ENCODE measurements at places on chromosomes 3 and 15.

DNA sequence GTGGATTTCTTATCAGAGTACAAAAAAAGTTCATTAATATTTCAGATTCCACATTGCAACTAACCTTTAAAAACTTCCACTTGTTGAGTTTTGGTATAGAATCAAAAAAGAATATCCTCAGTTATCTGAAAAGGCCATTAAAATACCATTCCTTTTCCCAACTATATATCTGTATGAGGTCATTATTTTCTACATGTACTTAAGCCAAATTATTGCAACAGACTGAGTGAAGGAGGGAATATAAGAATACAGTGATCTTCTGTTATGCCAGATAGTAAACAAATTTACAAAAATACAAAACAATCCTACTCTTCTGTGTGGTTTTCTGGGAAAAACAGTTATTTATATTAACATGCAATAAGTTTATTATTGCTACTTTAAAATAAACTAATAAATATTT, 5.7 kb upstream of the GANC start:
- no peaks in the 10 kb centered on the region for H3K4me1 ChIP-seq
- DNase-seq, result no peak
- no peaks in the 10 kb centered on the region for H3K27me3 ChIP-seq
- no peak overlapping the region for H3K4me3 ChIP-seq
- H3K27ac ChIP-seq, result no peak overlapping the region

GRCh38 chr3:112606098-112606497, 34.8 kb downstream of the CCDC80 start:
- H3K27me3 ChIP-seq, result no peaks in the 10 kb centered on the region
- no peaks in the 10 kb centered on the region for H3K4me1 ChIP-seq
- H3K27ac ChIP-seq, result no peak overlapping the region
- H3K4me3 ChIP-seq, result no peak overlapping the region
- no peaks in the 10 kb centered on the region for H3K36me3 ChIP-seq
- no peak for DNase-seq

DNA sequence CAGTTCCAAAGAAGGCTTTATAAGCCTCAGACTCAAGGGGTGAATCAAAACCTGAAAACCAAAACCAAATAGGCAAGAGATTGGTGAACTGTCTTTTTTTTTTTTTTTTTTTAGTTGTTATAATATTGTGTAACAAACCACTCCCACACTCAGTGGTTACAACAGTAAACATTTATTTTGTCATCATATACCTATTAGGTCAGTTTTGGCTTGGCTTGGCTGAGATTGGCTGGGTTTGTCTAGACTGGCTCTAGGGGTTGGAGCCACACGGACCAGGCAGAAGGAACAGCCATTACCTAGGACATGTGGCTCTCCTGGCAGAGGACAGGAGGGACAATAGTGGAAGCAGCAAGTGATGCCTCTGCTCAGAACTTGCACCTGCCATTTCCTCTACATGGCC, 26.4 kb upstream of the RYR3 start:
- no peak overlapping the region for H3K27ac ChIP-seq
- no peaks in the 10 kb centered on the region for H3K27me3 ChIP-seq
- DNase-seq, result no peak
- H3K4me1 ChIP-seq, result no peaks in the 10 kb centered on the region

DNA sequence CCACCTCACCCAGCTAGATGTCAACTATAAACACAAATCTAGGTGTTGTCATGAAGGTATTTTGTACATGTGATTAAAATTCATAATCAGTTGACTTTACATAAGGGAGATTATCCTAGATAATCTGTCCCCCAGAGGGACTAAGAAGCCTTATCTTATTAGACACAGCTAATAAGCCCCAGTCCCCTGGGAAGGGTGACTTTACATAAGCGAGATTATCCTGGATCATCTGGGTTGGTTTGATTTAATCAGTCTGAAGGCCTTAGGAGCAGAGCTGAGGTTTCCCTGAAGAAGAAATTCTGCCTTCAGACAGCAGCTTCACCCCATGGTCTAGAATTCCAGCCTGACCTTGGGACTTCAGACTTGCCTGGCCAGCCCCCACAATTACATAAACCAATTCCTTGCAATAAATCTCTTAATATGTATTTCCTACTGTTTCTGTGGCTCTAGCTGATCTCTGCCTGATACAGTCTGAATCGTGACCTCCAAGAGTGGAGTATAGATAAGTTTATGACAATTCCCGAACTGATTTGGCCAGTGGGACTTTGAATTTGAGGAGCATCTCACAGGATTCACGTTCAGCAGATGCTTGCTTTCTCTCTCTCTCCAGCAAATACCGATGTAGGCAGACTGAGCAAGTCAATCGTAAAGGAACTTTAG, 66.5 kb downstream of the MRPL46 start:
- H3K4me1 ChIP-seq, result no peaks in the 10 kb centered on the region
- H3K36me3 ChIP-seq, result no peaks in the 10 kb centered on the region
- DNase-seq, result no peak
- H3K27ac ChIP-seq, result no peak overlapping the region

DNA sequence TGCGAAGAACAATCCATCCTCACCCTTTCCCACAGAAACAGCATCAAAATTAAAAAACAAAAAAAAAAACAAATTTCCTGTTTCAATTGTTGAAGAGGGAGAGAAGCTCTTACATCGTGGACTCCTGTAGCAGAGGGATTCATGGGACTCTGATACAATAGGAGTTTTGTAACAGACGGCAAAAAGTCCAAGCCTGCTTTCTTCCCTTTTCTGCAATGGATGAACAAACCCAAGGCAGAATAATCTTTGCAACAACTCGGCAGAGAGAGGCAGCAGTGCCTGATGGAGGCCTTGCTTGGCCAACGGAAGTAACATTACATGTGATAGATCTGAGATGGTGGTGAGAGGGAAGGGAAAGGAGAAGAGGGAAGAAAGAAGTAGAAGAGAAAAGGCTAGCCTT, 26.9 kb downstream of the CCR4 start:
- H3K4me3 ChIP-seq, result no peak overlapping the region
- no peaks in the 10 kb centered on the region for H3K4me1 ChIP-seq
- no peaks in the 10 kb centered on the region for H3K36me3 ChIP-seq
- no peak for DNase-seq

DNA sequence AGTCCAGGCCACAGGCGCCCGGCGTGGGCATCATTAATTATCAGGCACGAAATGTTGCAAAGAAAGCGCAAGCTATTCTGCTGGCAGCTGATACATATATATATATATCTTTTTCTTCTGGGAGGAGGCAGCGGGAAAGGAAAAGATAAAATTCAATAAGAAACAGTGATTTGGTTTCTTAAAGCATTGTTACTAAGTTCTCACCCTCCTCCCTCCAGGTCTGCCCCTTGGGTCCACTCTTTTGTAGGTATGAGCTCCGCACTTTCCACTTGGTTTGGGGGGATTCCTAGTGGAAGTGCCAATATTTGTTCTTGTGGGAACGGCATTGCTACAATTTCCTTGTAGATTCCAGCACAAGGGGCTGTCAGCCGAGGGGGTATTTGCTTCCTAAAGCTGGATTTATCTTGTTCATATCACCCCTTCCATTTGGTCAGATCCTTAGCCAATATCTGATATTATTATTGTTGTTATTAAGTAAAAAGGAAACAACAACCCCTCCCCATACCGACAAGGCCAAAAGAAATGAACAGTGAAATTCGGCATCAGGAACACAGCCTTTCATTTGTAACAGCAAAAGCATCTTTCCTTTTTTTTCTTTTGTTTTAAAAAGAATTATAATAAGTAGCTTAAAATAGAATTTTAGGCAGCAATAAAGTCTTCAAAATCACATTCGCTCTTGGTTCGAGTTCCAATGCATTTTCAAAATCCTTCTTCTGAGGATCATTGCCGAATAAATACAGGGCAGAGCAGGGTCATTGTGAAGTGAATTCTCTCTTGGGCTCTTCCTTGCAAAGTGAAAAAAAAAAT, 15.6 kb downstream of the ZIC1 start:
- H3K4me1 ChIP-seq, result no peaks in the 10 kb centered on the region
- no peaks in the 10 kb centered on the region for H3K36me3 ChIP-seq
- no peak overlapping the region for H3K4me3 ChIP-seq

- DNase-seq, result no peak
- no peak overlapping the region for H3K27ac ChIP-seq
- H3K27me3 ChIP-seq, result no peaks in the 10 kb centered on the region
Observed at GRCh38 chr15:38576837-38577236, 12.2 kb upstream of the RASGRP1 start.

DNA sequence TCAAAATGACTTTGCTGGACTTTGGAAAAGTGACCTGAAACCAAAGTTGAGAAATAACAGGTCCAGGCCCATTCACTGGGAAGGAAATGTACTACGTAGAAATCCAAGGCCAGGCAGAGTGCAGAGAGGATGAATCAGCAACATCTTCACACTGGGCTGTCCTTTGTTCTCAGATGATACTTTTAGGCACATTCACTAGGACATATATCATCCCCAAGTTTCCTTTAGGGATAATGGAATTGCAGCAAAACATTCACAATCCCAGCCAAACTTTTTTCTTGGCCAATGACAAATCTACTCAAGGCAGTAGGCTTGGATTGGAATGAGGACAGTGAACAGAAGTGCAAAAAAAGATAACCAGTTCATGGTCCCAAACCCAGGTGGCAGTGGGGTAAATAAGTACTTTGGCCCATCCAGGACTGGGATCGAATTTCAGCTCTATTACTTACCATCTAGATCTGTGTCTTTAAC, 75.1 kb downstream of the CLDN11 start:
- H3K36me3 ChIP-seq, result no peaks in the 10 kb centered on the region
- H3K4me3 ChIP-seq, result no peak overlapping the region
- H3K4me1 ChIP-seq, result no peaks in the 10 kb centered on the region

GRCh38 chr3:131178710-131179375, 152.2 kb downstream of the NEK11 start:
- no peak for DNase-seq
- no peaks in the 10 kb centered on the region for H3K4me1 ChIP-seq
- H3K4me3 ChIP-seq, result no peak overlapping the region
- H3K27me3 ChIP-seq, result no peaks in the 10 kb centered on the region
- no peak overlapping the region for H3K27ac ChIP-seq

DNA sequence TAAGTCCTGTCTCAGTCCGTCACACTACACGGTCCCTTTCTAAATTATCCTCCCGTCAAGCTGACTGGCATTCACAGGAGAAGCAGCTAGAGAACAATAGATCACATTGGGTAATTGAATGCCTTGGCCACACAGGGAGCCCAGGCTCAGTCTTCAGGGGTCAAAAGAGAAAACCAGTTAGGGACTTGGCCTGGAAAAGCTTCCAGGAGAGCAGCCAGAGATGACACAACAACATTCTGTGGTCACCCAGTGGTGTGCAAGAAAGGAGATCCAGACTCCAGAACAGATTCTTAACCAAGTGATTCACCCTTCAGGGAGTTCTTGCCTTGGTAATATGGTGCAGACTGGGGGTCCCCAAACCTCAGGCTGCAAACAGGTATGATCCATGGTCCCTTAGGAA, 15.9 kb downstream of the ARHGAP31 start:
- H3K36me3 ChIP-seq, result no peaks in the 10 kb centered on the region
- H3K27me3 ChIP-seq, result no peaks in the 10 kb centered on the region
- no peak overlapping the region for H3K4me3 ChIP-seq
- H3K4me1 ChIP-seq, result no peaks in the 10 kb centered on the region

- no peak overlapping the region for H3K27ac ChIP-seq
- no peaks in the 10 kb centered on the region for H3K4me1 ChIP-seq
- H3K4me3 ChIP-seq, result no peak overlapping the region
Observed at GRCh38 chr3:58899159-58899952, 150.5 kb downstream of the CFAP20DC start.

GRCh38 chr3:78670746-78671145, 1097.1 kb downstream of the ROBO1 start:
- H3K27me3 ChIP-seq, result no peaks in the 10 kb centered on the region
- no peaks in the 10 kb centered on the region for H3K4me1 ChIP-seq
- H3K27ac ChIP-seq, result no peak overlapping the region
- DNase-seq, result no peak

DNA sequence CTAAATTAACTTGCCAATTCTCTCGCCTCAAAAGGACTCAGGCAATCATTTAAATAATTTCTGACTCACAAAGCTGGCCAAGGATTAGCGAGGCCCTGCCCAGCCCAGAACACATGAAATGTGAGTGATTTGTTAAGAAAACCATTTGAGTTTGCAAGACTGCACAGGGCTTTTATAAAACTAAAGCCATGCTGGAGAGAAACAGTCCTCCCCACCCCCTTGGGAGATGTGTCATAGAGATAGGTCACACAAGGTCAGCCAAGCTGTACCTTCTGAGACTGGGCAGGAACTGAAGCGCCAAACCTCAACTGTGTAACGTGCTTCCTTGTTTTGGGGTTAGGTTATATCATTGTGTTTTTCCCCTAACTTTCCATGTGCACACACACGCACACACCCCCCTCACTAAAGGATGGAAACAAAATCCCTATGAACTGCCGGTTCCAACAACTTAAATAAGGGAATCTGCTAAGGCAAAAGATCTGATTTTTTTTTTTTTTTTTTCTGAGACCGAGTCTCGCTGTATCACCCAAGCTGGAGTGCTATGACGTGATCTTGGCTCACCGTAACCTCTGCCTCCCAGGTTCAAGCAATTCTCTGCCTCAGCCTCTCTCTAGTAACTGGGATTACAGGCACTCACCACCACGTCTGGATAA, 8.1 kb downstream of the SPATA12 start:
- H3K4me3 ChIP-seq, result no peak overlapping the region
- H3K27me3 ChIP-seq, result no peaks in the 10 kb centered on the region
- H3K36me3 ChIP-seq, result no peaks in the 10 kb centered on the region
- H3K4me1 ChIP-seq, result no peaks in the 10 kb centered on the region
- no peak overlapping the region for H3K27ac ChIP-seq
- peak; percentile 67 for DNase-seq

GRCh38 chr3:195760345-195761122, 39.8 kb downstream of the MUC20 start:
- H3K27ac ChIP-seq, result no peak overlapping the region
- H3K27me3 ChIP-seq, result no peaks in the 10 kb centered on the region
- no peaks in the 10 kb centered on the region for H3K4me1 ChIP-seq
- H3K36me3 ChIP-seq, result no peaks in the 10 kb centered on the region

DNA sequence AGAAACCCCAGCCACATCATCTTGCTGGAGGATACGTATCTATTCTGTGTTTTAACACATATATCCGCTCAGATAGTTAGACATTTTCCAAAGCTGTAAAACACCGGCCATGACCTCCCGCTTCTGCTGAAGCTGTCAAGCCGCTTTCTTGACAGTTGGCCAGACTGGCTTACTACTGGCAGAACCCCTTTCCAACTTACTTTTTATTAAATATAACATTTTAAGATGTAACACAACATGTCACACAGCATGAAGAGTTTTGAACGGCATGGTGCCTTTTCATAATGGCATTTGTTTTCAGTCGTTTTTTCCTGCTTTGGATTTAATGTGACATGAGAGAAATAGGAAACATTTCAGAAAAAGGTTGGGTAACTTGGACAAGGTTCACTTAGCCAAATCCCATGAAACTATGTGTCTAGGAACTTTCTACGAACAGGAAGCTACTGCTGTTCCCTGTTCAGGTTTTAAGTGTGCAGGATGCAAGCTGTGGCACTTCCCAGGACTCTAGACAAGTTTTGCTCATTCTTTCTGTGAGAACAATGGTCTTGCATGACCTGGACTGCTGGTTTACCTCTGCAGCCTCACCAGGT, 281.4 kb downstream of the THSD4 start:
- peaks cover 21% of the 10 kb centered on the region for H3K4me1 ChIP-seq
- DNase-seq, result no peak
- peak overlapping the region; percentile 15 for H3K27ac ChIP-seq
- H3K27me3 ChIP-seq, result no peaks in the 10 kb centered on the region
